GM13977 (cell line): ENCODE measurements at places on chromosomes 5 and 9.

DNA sequence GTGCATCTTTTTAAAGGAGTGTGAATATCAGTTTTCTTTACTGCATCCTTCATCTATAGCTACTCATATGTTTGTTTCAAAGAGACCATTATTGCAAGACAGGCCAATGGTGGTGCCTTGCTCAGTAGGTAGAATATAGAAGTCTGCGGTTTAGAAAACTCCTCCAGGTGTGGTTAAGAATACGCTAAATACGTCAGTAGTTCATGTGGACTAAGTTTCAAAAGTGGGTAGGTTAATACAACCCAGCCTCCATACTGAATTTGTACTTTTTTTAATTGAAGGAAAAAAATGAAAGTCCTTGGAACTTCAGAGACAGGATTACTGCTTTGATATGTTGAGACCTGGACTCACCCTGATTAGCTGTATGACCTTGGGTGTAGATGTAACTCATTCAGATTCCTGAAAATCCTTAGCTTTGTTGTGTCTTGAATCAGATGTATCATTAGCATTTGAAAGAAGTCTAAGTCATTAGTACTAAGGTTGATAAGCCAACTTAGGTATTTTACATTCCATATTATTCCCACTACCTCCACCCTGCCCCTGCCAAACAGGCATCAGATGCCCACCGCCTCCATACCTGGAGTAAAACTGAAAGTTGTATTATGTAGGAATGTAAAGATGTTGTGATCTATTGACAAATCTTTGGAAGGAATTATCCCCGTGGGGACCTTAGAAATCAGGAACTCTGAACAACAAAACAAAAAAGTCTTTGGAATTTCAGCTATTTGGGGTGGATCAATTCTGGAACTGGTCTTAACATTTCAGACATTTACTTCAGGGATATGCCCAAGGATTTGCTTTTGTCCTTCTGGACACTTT is 6.1 kb downstream of the BASP1 start:
- peak; percentile 31 for DNase-seq

- peak; percentile 91 for DNase-seq
These were observed 24.1 kb upstream of the WNK2 start for GRCh38 chr9:93159601-93160471.

DNA sequence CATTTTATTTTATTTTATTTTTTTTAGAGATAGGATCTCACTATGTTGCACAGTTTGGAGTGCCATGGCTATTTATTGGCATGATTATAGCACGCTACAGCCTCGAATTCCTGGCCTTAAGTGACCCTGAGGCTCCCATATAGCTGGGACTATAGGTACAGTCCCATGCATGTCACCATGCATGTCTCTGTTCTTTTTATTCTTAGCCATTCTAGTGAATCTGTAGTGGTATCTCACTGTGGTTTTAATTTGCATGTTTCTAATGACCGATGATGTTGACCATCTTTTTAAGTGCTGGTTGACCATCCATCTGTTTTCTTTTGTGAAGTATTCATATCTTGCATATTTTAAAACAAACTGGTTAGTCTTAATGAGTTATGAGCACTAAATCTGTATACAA is 76.1 kb downstream of the SLC44A1 start:
- no peak for DNase-seq

DNA sequence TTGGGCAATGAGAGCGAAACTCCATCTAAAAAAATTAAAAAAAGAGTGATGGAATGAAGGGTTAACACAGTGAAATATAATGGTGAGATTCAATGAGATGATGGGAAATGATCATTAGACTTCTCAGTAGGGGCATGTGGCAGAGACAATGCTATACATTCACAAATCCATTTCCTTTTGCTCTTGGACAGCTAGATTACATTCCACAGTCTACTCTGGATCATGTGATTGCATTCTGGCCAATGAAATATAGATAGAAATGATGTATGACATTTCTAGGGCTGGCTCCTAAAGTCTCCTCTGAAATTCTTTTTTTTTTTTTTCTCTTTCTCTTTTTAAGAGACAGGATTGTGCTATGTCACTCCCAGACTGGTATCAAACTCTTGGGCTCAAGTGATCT is 3.8 kb upstream of the GALT start:
- DNase-seq: no peak

GRCh38 chr9:116318468-116319374 is 165.1 kb downstream of the PAPPA start:
- no peak for DNase-seq

GRCh38 chr9:135370411-135371375 is 108.9 kb upstream of the PPP1R26 start:
- no peak for DNase-seq

DNA sequence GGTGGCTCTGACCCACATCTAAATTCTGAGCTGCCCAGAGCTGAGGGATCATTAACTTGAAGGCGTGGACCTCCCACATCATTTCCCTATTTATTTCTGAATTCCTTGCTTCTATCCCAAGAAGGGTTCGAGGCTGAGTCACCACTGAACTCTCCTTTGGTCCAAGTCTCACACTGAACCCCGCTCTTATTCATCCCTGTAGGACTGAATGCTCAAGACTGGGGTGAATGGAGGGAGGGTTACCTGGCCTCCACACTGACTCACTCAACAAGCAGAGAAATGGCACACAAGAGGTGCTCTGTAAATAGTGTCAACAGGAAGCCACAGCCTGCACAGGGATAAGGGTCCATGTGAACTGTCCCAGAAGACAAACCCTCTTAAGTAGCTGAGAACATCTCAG is 79.1 kb upstream of the FSTL4 start:
- DNase-seq: no peak

DNA sequence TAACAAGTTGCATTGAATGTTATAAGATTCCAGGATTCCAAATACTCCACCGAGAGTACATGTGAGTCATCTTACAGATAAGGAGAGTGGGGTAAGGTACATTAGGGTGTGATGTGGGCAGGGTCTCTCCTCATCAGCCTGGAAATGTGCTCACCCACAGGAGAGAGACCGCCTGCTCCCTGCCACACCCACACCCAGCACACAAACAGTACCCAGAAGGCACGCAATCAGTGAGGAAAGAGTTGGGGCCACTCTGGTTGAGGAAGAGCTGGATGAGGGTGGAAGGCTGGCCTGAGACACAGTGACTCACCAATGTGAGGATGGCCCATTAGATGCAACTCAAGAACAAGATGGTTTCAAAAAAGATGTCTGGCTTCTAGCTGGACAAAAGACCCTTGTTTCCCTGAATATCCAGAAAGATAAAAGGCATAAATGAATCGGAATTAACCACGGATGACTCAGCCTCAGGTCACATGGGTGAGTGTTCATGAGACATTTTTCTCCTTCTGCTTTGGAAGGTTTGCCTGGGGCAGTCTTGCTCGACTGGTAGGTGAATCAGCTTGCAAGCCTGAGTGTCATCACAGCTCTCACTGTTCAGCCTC is 51.1 kb upstream of the LHFPL2 start:
- no peak for DNase-seq

DNA sequence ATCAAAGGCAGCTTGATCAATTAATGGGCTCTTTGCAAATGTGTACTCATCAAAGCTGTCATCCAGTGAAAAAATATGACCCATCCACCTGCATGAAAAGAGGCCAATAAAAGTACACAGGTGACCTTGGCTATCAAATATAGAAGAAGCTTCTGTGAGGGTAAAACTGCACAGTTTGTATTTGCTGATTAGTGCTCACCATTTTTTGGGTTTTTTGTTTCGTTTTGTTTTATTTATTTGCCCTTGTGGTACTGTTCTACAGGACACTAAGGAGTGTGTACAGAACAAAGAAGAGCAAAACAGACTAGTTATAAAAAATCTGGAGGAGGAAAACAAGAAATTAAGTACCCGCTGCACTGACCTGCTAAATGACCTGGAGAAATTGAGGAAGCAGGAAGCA is 101.3 kb downstream of the CNTLN start:
- no peak for DNase-seq

- no peak for DNase-seq
These were observed 65.3 kb upstream of the PPP1R26 start for GRCh38 chr9:135414293-135414692.

DNA sequence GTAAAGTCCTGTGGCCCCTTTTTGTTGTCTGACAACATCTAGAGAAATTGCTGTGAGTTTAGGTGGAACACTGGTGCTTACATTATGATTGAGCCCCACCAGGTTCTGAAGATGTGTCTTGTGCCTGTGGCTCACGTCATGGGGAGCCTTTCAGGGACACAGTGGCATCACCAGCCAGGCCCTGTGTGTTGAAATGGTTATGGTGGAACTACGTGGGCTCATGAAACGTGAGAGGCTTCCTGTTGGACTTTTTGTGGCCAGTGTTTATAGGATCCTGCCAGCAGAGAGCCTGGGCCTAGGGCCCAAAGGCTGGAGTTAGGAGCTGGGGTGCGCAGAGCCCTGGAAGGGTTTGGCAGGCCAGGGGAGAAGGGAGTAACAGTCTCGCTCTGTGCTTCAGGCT is 46.8 kb downstream of the TENT4A start:
- peak; percentile 18 for DNase-seq

GRCh38 chr5:53335115-53335514 is 145.3 kb upstream of the FST start:
- no peak for DNase-seq

DNA sequence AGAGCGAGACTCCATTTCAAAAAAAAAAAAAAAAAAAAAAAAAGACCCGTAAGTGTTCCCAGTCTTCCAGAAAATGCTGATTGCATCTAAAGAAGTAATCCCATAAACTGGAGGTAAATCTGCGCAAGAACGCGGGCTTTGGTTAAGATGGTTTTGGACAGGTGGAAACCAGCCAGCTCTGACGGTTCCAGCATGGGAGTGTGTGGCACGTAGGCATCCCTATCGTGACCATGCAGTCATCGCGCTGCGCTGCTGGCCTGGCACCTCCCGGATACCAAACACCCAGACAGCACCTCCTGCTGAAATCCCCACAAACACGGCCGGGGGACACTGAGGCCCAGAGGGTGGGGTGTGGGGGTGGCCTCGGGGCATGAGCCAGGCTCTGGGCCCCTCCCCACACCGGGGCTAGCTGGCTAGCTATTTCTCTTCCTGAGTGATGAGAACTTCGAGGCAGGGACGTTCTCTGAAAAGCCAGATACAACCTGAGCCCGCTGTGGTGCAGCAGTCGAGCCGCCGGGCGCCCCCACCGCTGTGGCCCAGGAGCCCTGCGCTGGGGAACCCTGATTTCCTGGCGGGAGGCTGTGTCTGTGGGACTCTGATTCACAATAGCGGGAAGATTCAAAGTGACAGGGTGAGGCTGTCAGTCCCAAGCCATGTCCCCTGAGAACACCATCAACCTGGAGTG is 32.2 kb upstream of the NOTCH1 start:
- DNase-seq: no peak

DNA sequence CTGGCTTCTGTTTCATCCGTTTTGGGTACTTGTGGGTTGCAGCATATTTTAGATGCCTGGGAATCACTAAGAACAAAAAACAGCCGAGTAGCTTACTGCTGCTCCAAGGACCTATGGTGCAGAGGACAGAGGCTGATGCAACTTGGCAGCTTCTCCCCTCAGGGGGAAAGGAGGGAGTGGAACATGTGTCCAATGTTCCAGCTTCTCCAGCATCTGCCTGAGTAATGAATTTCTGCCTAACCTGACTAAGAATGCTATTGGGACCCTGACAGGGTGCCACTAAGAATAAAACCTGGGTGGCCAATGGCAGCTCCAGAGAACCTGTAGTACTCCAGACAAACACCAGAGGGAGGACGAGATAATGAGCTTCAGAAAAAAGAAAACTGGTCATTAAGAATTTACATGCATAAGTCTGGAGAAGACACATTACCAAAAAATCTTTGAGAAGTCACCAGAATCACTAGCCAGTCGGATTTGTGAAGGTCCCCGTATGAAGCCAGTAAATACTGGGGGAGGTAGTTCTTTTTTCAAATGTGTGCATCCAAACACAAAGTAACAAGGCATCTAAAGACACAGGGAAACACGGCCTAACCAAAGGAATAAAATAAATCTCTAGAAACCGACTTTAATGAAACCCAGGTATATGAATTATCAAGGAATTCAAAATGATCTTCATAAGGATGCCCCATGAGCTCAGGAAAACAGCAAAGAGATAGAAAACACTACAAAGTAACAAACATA is 293.5 kb downstream of the HINT1 start:
- DNase-seq: peak; percentile 37

GRCh38 chr9:26394025-26394424 is 498.6 kb downstream of the CAAP1 start:
- DNase-seq: no peak

- no peak for DNase-seq
These were observed 55.3 kb upstream of the NUDT12 start for GRCh38 chr5:103617913-103618312.

- DNase-seq: no peak
These were observed 69.3 kb downstream of the SGCD start for GRCh38 chr5:156396063-156396829.

DNA sequence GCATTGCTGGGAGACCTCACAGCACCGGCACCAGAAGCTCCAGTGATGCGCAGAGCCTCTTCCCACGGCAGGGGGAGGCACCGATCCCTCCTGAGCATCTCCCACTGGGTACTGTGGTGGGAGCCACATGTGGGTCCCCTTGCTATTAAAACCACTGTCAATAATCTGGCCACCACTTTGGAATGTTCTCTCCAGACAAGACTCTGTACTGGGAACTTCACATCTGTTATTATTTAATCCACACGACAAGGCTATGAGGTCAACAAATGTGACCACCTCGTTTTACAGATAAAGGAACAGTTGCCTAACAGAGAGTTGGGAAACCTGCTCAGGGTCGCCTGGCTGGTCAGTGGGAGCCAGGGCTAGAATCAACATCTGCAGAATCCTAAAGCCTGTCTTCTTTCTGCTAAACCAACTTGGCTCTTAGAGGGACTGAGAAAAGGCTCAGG is 72.7 kb downstream of the EPB41L4B start:
- DNase-seq: no peak

GRCh38 chr5:56480078-56480704 is 247.1 kb upstream of the ANKRD55 start:
- peak; percentile 46 for DNase-seq

DNA sequence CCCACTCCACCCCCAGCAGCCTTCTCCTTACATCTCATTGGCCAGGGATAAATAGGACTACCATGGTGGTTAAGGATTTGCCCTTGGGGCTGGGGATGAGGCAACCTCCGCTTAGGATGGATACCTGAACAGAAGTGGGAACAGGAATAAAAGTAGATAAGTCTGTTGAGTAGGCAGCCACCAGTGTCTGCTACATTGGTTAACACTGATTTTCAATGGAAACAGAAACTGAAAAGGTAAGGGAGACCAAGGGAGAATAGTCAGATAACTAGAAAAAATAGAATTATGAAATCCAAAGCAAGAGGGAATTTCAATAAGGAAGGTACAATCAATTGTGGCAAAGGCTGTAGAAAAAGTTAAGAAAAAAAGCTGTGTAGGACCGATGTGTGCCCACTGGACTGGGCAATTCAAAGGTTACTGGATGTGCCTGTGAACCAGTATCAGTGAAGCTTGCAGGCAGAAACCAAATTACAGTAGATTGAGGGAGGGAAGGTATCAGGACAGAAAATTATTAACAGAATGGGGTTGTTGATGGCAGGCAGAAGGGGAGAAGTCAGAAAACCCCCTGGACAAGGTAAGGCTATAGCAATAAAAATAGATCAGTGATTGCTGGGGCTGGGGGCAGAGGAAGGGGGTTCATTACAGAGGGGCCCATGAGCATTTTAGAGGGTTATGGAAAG is 48.7 kb downstream of the DNAJC21 start:
- DNase-seq: peak; percentile 20
